Urinary bladder (tissue), 4 donors: ENCODE measurements at places on chromosomes 5 and 9. TPM values are rescaled to one million over a fixed set of nuclear protein-coding genes. Genes with fewer than 3 reads are reported as not detected.

CDX1 gene
- total RNA-seq, result 0.21 TPM

AGXT2 gene
- total RNA-seq, result not detected

INSL6 gene
- total RNA-seq, result not detected

RANBP3L gene
- total RNA-seq, result 5.7 TPM

SPINK4 gene
- total RNA-seq, result not detected

ARID3C gene
- not detected for total RNA-seq

TAS2R1 gene
- total RNA-seq, result not detected

DNA sequence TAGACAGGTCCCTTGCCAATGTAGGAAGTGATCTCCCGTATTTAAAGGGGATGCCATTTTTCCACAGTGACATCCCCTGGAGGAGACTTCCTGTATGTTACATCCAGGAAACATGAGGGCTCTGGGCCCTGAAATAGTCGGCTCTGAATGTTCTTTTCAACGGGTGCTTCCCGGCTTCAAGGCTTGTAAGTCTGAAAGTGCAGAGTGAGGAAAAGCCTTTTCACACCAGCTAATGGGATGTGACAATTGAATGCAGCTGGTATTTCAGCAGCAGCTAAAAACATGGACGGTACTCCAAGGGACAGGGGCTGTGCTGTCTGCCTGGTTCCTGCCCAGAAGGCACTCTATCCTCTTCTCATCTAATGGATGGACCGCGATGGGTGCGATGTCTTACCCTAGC is 1.4 kb downstream of the IL9 start:
- no peak for DNase-seq

- DNase-seq, result no peak
Measured at GRCh38 chr9:37105234-37105633, 15.1 kb upstream of the ZCCHC7 start.

DNA sequence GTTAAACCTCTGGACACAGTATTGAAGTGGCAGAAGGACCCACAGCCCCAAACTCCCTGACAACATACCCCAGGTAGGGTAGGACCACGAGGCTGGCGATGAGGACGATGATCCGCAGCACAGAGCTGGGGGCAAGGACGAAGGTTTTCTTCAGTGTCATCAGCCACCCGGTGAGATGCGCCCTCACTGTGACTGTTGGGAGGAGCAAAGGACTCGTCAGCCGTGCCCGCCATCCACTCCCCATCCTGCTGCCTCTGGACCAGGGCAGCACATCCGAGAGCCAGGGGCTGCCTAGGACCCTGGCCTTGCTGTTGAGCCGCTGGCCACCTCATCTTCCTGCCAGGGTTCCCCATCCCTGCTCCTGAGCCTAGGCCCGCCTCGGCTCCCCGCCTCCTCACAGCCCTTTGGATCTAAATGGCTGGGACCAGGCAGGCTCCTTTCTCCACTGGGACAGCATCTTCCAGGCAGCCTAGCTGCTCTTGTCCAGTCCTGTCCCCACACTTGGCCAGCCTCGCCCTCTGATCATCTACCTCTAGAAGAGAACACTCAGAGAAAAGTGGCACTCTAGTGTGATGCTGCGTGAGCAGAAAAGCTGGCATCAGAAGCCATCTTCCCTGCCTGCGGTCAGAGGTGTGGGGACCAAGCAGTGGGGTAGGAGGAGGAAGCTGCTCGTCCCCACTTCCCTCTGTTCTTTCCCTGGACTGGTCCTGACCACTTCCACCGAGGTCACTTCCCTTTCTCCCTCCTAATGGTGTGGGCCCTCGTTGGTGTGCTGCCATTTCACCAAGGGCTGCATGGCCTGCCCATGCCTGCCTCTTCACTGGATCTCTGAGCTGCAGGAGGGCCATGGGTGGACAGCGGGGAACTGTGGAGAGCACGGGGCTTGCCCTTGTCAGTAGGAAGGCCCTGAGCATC is 49.2 kb downstream of the OTULIN start:
- no peak for DNase-seq

DNA sequence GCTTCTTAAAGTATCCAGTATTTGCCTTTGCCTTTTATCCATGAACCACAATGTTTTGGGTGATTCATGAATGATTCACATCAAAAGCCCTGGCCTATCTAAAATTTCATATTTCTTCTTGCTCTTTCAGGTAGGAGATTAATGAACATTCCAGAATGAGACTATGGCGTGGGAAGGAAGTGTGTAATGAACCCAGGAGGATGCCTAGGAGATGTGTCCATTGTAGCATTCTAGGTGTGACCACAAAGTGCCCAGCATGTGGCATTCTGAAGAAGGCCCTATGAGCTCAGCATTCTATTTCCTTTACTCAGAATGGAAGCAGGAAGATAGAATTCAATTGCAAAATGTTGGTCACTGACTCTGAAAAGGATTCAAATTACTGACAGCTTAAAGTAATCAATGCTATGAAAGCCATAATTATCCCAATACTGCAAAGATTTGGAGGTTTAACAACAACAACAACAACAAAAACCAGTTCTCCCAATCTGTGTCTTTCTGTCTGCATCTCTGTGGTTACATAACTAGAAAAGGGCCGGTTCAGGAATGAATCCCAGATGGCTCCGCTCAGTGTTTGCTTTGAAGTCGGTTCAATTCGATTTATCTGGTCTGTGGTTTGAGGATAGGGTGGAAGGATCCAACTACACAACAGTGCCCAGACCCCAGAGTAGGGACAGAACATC is 126.7 kb downstream of the FOXD1 start:
- no peak for DNase-seq

- no peak for DNase-seq
Measured at GRCh38 chr5:163163858-163164257, 273.5 kb upstream of the CCNG1 start.

DNA sequence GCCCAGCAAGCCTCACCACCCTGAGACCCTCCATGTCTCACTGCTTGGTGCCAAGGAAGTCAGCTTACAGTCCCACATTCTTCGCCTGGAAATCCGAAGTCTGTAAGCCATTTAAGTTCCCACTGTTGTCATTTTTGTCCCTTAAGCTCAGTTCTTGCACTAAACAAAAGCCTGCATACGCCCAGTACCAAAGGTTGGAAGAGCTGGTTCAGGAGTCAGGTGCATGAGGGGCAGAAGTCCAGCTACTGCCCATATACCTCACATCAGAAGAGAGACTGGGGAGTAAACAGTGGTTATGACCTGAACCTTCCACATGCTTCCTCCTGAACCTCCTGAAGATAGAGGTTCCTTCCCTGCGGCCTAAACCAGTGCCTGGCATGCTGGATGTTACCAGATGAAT is 146.0 kb downstream of the FRMD3 start:
- DNase-seq, result no peak

GRCh38 chr5:173768891-173769290 is 119.3 kb upstream of the CPEB4 start:
- no peak for DNase-seq

GRCh38 chr9:385818-386398 is 171.2 kb downstream of the DOCK8 start:
- peak; percentile 21 for DNase-seq

GRCh38 chr5:59575648-59576445 is 317.7 kb downstream of the PDE4D start:
- DNase-seq, result no peak

- peak; percentile 7 for DNase-seq
Measured at GRCh38 chr9:4375424-4376200, 75.7 kb upstream of the GLIS3 start.

- DNase-seq, result no peak
Measured at GRCh38 chr5:177508221-177508611, 1.4 kb downstream of the DOK3 start.

- no peak for DNase-seq
Measured at GRCh38 chr9:77514886-77515711, 133.0 kb downstream of the GNA14 start.

- DNase-seq, result no peak
Measured at GRCh38 chr9:70525519-70525918, 111.1 kb upstream of the KLF9 start.

DNA sequence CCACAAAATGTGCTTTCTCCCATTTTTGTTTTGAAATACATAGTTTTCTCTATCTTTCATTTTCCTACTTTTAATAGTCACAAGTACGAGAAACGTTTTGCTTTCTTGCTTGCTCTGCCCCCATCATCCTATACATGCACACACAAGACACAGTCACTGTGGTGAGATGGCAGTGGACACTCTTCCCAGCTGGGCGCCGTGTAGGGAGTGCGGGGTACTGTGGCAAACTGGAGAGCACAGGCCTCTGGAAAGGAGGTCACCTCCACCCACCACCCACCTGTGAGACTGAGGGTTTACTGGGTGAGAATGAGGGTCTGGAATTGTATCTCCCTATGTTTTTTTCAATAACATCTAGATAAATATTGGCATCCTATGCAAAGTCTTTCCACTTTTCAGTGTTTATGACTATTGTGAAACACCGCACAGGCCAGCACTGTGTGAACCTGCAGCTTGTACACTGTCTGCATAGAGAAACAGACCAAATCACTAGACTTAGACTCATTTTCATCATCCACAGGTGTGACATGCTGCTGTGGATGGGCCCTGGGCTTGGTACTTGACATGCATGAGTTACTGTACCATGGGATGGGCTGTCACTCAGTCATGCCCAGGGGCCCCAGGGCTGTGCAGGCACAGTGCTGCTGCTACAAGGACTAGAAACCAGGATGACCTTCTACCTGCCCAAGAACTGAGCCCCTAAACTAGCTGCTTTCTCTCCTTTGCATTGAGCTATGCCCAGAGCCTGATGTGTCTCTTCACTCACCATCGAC is 118.1 kb upstream of the LMX1B start:
- no peak for DNase-seq

DNA sequence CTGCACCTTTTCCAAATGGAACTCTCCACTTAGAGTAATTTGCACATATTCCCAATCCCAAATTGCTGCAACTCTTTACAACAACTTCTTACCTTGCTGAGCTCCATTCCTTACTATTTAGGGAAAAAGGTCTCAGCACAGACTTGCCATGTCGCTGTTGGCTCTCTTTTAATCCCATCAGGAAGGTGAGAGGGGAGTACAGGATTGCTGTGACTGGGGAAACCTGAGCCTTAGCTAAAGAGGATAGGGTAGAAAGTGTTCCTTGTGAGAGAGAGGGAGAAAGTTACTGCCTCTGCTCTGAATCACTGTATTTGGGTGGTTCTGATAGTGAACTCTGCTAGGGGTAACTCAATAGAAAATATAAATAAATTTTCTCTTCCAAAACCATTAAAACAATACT is 43.7 kb upstream of the GABRA1 start:
- no peak for DNase-seq

- no peak for DNase-seq
Measured at GRCh38 chr5:53512539-53512938, 32.1 kb downstream of the FST start.

GRCh38 chr5:6435356-6435755 is 13.3 kb upstream of the UBE2QL1 start:
- no peak for DNase-seq
